ENCODE measurements at places on chromosomes 1 and 21.

DNA sequence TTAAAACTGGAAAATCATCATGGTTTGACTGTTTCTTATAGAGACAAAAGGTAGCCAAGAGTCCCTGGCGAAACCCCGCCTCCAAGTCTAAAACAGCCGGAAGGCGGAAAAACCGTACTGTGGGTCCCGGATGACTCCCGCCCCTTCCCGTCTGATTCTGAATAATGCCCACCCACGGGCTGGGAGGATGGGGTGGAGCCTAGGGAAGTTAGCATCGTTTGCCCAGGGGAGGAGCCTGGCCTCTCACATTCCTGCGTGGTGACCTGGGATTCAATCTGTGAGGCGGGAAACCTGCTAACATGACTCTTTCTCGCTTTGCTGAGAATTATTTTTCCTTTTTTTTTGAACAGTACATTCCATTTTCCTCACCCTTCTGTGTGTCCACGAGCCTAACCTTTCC, 124.9 kb downstream of the KCNK1 start:
- DNase-seq = no peak

GRCh38 chr1:63643517-63643916, 50.3 kb downstream of the PGM1 start:
- no peak for DNase-seq

DNA sequence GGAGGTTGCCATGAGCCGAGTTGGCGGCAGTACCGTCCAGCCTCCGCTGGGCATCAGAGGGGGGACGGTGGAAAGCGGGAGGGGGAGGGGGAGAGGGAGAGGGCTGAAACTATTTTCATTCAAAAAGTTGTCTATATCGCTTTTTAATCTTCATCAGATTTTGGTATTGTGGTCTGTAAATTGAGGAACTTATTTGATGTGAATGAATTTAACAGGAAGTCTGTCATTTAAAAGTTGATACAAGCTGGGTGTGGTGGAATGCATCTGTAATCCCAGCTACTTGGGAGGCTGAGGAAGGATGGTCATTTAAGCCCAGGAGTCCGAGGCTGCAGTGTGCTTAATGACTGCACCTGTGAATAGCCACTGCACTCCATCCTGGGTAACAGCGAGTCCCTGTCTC, 3.0 kb upstream of the EPHX4 start:
- DNase-seq = no peak

DNA sequence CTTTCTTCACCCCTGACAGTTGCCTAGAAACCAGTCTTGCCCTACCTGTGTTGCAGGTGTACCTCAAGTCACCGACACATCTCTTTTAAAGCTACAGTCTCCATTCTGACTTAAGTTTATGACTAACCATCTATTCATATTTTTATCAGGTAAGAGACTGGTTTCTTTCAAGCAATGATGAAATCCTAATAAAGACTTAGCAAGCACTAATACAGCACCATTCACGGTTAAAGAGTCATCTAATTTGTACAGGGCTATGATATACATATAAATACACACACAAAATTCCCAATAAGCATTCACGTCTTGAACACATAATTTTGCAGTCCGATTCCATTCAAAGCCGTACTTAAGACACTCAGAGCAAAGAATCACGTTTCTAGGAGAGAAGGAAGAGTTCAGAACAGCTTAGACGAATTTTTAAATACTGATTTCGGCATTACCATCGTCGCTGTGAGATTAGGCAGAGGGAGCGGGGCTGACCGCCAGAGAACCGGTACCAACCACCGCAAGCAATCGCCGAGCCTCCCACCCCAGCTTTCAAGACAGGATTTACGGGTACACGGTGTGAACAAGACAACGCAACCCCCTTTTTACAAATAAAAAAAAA, 943 bp downstream of the ERRFI1 start:
- no peak for DNase-seq

DNA sequence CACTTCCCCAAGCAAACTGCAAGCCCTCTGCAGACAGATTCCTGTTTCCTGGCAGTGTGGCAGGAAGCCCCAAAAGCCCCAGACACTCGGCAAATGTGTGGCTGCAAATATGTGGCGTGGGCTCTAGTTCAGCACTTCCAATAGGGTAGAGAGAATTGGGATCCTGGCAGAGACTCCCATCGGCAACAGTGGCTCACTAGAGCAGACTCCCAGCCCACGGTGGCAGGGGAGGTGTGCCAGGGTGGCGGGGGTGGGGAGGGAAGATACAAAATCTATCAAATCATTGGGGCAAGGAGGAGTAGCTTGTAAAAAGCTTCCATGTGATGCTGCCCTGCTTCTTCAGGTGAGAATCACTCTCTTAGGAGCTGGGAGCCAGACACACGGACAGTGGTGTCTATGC, 25.9 kb downstream of the COL16A1 start:
- no peak for DNase-seq

DNA sequence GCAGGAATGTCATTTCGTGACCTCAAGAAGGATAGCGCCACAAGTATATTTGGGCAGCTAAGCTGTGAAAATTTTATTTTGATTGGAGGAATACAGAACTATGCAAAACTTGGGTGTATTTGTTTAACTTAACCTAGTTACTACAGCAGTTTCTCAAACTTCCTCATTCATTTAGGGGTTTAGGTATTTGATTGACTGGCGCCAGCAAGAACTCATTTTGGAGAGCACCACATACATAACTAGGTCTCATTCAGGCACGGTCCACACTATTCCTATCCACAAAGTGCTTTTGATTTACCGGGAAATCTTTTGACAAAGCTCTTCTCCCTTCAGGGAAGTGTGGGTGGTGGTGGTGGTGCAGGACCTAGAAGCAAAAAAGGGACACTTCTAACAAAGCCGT, 155.1 kb upstream of the NRIP1 start:
- DNase-seq = no peak

GRCh38 chr1:208691012-208691411, 446.8 kb upstream of the PLXNA2 start:
- DNase-seq = no peak

DNA sequence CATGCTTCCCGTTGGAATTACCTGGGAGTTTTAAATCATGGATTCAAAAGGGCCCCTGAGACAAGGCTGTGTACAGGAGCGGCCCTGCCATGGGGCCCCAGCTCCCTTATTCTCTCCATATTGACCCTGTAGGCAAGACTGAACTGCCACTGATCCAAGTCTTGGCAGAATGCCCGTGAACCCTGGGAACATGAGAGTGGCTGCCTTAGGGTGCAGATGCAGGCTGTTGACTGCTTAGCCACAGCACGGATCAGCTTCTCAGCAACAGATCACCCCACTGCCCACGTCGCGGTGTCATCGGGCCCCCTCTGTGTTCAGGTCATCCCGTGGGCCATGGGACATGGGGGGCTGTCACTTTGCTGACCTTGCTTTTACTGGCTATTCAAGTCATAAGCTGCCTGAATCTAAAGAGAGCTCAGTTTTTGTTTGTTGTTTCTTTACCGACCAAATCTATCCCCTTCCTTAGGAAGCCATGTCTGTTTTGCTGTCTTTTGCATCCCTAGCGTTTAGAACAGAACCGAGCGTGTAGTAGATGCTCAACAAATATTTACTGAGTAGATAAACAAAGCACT, 83.4 kb downstream of the MATN1 start:
- no peak for DNase-seq

GRCh38 chr1:163471779-163472650, 150.3 kb downstream of the NUF2 start:
- DNase-seq = no peak

GRCh38 chr21:33317786-33318486, 6.8 kb upstream of the IFNAR1 start:
- no peak for DNase-seq

GRCh38 chr1:246959944-246960693, 28.4 kb upstream of the AHCTF1 start:
- DNase-seq = no peak

DNA sequence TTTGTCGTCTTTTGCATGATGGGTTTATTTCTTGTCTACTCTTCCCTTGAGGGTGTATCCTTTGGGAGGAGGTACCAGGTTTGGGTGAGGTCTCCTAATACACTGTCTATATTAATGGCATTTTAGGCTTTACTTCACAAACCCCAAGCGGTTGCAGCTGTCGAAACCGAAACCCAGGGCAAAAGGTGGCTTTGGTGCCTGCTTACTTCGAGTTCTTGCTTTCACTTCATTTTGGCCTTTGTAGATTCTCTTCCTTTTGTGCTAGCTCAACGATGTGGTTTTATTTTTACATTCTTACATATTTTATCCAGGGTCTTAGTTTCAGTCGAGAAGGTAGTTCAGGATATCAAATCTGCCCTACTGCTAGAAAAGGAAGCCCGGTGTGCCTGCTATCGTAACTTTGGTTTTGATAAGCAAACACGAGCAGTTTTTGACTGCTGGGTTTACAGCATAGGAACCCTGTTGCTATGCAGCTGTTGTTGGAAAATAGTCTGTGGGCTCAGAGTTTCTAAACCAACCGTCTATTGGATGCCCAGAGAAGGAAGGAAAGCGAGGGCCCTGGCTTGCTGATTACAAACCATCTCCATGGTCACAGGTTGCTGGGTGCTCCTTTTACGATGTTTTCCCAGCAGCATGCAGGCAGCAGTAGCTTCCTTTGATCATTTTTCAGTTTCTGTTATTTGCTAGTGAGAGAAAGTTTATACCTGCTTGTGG, 9.8 kb upstream of the TSPAN2 start:
- DNase-seq = peak; percentile 93

DNA sequence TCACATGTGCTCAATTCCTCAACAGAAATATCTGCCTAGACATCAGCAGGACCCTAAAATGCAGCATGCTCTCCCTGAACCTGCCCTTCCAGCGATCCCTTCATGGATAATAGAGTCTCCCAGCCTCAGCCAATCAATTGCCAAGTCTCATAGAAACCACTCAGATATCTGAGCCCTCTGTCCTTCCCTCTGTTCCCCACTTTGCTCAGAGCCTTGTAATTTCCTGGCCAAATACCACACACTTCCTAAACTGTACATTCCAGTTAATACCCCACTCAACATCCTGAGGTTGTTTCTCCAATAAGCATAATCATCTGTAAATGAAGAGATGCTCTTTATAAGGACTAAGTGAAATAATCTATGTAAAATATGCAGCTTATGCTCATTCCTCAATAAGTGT, 59.3 kb upstream of the PTGFRN start:
- no peak for DNase-seq

DNA sequence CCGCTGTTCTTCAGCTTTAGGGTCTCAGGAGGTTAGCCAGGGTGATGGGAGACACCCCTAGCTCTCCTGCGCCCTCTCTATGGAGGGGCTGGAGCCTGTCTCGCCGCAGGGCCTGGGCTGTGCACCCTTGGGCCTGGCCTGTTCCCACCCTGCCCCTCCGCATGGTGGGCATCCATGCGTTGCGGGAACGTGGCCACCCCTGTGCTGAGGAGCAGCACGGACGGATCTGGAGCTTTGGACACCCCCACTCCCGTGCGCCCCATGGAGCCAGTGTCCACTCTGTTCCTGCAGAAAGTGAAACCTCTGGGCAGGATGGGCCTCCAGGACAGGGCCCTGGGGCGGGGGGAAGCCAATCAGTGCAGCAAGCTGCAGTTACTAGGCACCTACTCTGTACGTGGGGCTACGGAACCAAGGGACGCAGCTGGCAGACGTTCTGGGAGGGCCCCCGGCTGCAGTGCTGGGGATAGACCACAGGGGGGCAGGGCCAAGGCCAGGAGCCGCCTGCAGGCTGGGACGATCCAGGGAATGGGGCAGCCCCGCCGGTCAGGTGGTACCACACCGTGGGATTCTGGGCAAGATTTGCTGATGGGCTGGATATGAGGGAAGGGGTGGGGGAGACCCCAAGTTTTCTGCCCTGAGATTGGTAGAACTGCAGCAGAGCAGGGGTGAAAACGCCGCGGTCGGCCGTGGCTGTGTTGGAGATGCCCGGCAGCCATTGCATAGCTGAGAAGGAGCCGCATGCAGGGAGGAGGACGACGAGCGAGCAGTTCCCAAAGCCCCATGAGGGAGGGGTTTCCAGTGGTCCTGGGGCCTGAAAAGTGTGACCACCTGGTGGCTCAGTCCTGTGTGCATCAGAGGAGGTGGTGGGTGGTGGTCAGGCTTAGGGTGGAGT, 43.3 kb downstream of the TP73 start:
- DNase-seq = no peak

- DNase-seq = no peak
Measured at GRCh38 chr1:111172463-111172862, 28.0 kb downstream of the DENND2D start.

DNA sequence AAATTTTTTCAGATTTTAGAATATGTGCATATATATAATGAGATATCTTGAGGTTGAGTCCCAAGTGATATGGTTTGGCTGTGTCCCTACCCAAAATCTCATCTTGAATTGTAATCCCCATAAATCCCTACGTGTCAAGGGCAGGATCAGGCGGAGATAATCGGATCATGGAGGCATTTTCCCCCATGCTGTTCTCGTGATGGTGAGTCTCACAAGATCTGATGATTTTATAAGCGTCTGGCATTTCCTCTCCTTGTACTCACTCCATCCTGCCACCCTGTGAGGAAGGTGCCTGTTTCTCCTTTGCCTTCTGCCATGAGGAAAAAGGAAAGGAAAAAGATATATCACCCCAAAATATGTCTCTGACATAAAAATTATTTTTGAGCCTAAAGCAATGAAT, 64.6 kb downstream of the TOR3A start:
- no peak for DNase-seq

DNA sequence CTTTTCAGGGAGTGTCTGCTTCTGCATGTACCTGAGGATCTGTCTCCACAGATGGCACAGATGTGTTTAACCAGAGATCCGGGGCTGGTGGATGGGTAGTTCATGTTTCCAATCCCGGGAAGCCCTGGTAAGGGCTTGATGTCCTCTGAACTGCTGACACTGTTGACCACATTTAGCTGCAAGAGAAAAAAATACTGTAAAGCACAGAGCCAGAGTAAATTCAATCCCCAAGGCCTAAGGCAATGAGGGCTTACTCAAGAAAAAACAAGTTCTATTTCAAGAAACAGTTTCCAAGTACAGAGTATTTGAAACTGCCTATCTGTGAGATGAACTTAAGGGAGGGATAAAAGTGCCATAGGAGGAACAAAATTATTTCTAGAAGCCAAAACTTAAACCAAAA, 25.1 kb downstream of the RXRG start:
- no peak for DNase-seq

DNA sequence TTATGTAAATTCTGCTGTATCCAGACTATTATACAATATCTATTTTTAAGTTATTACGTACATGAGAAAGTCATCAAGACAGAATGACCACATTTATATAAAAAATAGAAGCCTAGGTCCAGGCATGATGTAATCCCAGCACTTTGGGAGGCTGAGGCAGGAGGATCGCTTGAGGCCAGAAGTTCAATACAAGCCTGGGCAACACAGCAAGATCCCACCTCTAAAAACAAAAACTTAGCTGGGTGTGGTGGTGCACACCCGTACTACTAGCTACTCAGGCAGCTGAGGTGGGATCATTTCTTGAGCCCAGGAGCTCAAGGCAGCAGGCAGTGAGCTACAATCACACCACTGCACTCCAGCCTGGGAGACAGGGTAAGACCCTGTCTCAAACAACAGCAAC, 58.9 kb downstream of the NVL start:
- no peak for DNase-seq

GRCh38 chr1:51863384-51863783, 15.1 kb downstream of the NRDC start:
- peak; percentile 13 for DNase-seq

GRCh38 chr1:48462716-48463302, 9.2 kb downstream of the SPATA6 start:
- DNase-seq = no peak

GRCh38 chr1:107162745-107163144, 21.9 kb downstream of the NTNG1 start:
- DNase-seq = no peak

All from CD8-positive, alpha-beta memory T cell (primary cell).